Cortex of kidney (tissue), 1 donor: ENCODE measurements at places on chromosomes 3 and 15.

GRCh38 chr3:12235691-12236090 is 53.2 kb upstream of the PPARG start:
- DNase-seq: no peak

DNA sequence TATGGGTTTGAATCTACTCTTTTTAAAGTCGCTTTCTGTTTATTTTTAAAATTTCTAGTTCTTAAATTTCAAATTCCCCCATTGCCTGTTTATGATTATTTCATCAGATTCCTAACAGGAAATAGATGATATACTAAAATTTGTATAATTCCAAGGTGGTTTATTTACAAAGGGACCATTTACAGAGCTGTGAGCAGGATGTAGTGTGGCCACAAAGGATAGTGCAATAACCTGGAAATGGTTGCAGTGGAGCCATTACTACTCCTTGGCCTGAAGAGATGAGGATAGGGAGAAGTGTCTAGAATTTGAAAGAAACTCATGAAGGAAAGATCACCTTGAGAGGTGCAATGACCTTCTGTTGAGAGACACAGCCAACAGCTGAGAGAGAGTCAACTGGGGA is 58.5 kb upstream of the AP4E1 start:
- DNase-seq: no peak

DNA sequence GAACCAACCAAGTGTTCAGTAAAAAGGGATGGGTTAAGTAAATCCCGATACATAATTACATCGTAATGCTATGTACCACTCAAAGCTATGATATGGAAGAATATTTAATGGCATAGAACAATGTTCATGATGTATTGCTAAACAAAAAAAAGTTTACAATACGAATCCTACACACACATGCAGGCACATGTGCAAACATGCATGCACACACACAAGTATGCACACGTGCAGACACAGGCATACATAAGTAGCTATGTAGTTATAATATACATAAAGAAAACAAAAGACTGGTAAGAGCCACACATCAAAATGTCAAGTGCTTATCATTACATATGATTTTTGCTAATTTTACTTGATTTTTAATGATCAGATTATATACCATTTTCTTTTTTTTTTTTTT is 74.2 kb downstream of the ARRDC4 start:
- no peak for DNase-seq

DNA sequence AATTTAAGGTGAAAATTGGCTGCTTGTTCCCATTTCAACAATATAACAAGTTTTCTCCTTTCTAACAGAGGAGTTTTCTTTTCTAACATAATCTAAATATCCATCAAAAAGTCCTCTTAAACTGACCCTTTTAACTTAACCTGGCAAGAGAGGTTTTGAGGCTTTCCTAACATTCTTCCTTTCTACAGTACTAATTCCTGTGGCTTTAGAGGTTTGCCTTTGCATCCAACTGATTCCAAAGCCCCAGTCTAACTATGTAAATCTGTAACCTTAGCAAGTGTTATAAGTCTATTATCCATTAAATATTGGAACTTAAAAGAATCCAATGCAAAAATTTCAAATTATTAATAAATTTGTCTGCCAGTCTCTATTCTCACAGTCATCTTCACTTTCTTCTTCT is 134.1 kb downstream of the ISL2 start:
- DNase-seq: no peak

DNA sequence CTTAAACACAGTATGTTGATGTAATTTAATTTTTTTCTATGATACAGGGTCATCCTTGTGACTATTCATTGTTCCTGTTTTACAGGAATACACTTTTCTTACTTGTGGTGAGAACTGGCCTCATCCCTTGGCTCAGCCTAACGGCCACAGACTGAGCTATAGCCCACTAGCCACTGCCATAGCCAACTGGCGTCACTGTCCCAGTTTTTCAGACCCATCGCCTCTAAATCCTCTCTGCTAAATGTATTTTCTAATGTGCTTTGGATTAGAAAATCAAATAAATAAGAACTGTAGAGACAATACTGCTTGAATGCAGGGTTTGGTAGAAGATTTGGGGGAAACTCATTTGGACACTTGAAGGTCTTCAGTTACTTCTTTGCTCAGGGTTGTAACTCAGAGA is 113.1 kb downstream of the TIGIT start:
- no peak for DNase-seq

DNA sequence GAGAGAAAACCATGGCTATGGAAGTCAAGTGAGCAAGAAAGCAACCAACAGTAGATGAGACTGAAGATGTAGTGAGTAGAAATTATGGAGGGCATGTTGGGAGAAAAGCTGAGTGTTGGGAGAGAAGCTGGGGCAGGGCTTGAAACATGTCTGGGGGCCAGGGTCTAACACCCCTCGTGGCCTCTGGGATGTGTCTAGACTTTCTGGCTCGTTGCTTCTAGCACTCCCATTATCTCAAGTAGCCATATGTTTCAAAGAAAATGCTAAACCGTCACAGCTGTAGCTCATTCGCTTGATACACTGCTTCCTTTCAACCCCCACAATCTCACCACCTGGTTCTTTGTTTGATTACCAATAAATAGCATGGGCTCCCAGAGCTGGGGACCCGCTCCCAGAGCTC is 83.8 kb upstream of the BCHE start:
- DNase-seq: no peak

DNA sequence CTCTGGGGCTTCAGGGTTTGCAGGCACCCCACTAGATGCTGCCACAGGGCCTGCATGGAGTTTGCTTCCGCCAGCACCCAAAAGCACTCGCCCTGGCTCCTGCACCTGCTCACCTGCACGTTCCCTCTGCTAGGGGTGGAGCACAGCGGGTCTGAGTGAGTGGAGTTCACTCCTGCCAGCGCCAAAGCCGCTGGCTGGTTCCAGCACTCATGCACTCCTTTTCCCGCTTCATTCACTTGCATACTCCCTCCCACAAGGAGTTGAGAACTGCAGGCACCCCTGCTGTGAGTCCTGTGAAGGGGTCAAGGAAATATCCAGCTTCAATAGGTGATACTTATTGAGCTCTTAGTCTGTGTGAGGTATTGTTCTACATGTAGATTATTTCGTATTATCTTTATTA is 537.5 kb downstream of the NR2F2 start:
- no peak for DNase-seq

DNA sequence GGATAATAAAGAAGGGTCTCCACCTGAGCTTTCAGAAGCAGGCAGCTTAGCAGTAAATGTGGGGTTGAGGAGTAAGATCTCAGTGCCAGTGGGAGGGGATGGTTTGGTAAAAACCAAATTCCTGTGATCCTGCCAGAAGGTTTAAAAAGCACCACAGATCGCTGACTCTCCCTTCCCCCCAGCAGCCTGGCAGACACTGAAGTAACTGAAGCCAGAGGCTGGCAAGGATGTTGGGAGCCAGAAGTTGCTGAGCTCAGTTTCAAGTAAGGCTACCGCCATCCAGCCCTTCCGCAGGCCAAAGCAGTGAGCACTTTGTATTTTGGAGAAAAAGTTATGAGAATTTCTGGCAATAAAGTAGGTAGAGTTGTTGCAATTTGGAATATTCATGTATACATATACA is 246.4 kb downstream of the ZNF621 start:
- DNase-seq: no peak
